ENCODE measurements at places on chromosomes 3 and 15.
A peak's percentile ranks its signal among the peaks of the same experiment; 100 is the strongest.

- DNase-seq, result no peak
Measured at GRCh38 chr15:94305133-94305532, 73.8 kb downstream of the MCTP2 start.

GRCh38 chr15:43908516-43909050, 81.8 kb downstream of the WDR76 start:
- no peak for DNase-seq

GRCh38 chr3:44363591-44363990, 25.0 kb downstream of the TCAIM start:
- DNase-seq, result no peak

GRCh38 chr15:69812861-69813261, 284.9 kb downstream of the TLE3 start:
- DNase-seq, result no peak

DNA sequence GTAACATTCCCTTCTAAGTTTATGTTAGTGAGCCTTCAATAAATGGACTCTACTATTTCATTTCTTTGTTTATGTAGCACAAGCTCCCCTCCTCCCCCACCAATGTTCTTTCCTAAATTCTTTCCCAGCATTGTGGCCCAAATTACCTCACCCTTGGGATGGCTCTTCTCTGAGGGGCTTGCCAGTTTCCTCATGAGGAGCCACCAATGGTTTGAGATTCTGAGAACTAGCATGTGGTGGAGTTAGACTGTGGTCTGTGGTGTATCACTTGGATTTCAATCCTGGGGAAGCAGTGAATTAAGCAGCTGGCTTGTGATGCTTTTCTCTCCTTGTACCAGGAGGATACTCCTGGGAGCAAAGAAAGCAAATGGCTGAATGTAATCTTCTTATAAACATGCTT, 50.0 kb upstream of the NPHP3 start:
- no peak for DNase-seq

- DNase-seq, result no peak
Measured at GRCh38 chr3:101458387-101458786, 54.6 kb downstream of the SENP7 start.

DNA sequence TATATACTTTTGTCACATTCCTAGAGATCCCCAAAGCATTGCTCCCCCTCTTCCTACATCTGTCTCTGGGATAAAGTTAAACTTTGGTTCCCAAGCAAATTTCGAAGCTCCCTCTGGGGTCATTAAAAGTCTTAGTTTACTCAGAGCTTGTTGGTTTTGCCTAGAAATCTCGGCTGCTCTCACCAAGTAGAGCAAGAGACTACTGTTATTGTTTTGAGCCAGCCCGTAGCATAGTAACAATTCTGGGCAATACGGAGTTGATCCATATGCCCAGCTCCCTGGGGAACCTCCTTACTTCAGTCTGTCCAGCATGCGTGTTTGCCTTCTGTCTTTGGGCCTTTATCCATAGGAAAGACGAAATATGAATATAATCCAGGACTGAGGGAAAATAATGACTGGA, 10.0 kb upstream of the P3H2 start:
- DNase-seq, result no peak

DNA sequence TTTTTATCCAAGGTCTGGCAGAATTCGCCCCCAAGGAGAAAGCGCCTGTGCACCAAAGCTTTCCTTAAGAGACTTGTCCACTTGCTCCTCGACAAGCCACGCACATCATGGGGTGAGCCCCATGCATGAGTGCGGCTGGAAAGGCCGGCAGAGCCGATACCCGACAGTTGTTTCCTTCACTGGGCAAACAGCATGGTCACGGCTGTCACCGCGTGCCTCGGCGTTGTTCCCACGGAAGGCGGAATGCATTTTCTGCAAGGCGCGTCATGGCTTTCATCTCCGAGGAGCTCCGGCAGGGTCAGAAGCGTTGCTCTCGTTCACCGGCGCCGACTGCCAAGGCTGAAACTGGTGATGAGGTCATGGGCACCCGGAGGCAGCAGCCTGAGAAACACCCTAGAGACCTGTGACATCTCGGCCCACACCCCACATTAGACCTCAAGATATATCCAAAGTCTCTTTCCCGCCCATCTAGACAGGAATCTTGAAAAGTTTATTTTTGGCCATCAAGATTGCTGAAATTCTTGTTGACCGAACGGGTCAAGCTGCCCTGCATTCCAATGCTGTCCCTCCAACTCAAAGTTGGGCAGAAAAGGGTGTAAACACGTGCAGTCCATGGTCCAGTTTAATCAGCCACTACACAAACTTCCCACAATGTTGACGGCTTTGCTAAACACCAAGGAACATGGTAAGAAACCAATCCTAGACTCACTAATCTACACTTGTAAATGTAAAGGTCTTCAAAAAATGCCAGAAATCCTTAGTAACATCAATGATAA, 604 bp upstream of the TJP1 start:
- DNase-seq, result peak; percentile 91

GRCh38 chr3:115518100-115518852, 105.0 kb upstream of the GAP43 start:
- peak; percentile 53 for DNase-seq

GRCh38 chr3:81953111-81953510, 191.7 kb upstream of the GBE1 start:
- DNase-seq, result no peak

DNA sequence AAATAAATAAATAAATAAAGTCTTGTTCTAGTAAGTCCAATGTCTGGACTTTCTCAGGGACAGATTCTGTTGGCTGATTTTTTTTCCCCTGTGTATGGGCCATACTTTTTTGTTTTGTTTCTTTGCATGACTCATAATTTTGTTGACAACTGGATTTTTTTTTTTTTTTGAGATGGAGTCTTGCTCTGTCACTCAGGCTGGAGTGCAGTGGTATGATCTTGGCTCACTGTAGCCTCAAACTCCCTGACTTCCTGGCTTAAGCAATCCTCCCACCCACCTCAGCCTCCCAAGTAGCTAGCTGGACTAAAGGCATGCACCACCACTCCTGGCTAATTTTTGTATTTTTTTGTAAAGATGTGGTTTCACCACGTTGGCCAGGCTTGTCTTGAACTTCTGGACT, 38.9 kb downstream of the TICRR start:
- no peak for DNase-seq

- DNase-seq, result no peak
Measured at GRCh38 chr3:52795298-52795900, 803 bp downstream of the ITIH3 start.

- no peak for DNase-seq
Measured at GRCh38 chr3:127097072-127097405, 95.9 kb upstream of the PRR23E start.

- DNase-seq, result no peak
Measured at GRCh38 chr15:74293021-74293810, 57.1 kb downstream of the CCDC33 start.

DNA sequence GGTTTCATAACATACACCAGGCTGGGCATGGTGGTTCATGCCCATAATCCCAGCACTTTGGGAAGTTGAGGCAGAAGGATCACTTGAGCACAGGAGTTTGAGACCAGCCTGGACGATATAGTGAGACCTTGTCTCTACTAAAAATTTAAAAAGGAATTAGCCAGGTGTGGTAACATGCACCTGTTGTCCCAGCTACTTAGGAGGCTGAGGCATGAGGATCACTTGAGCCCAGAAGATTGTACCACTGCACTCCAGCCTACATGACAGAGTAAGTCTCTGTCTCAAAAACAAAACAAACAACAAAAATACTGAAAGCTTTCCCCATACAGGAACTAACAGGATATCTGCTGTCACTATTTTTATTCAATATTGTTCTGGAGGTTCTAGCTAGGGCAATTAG, 20.9 kb downstream of the GREM1 start:
- DNase-seq, result peak; percentile 10

DNA sequence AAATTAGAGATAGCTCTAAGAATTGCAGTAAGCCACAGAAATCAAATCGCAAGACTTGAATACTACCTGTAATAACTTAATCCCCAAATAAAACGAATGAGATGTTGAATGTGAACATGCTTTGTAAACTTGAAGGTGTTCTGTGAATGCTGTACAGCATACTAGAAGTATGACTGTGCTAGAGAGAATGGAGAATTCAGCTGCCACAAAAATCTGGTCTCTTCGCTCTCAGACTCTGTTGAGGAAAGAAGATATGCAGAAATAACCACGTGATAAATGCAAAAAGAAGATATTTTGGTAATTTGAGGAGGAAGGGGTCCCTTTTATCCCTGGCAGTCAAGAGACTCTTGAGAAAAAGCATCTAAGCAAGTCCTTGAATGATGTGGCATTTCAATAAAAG, 37.3 kb downstream of the ZBTB38 start:
- peak; percentile 57 for DNase-seq

DNA sequence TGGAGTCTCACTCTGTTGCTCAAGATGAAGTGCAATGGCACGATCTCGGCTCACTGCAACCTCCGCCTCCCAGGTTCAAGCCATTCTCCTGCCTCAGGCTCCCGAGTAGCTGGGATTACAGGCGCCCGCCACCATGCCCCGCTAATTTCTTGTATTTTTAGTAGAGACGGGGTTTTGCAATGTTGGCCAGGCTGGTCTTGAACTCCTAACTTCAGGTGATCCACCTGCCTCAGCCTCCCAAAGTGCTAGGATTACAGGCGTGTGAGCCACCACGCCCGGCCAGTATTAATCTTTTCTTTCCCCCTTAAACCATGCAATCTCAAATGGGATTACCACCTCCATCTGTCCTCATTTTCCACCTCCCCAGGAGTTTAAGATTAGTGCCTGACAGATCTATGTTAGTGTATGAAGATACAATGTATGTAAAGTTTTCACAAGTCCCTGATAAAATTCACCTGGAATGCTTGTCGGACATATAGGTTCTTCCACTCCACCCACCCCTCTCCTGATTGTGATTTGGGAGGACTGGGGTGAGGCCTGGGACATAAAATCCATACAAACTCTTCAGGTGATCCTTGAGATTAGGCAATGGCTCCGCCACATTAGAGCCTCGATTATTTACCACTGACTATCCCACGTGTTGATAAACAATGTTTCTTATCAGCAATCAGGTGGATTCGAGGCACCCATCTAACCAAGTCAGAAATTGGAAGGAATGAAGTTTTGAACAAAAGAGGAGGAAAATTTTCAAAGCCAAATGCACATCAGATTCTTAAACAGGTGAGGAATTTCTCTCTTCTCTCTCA, 1.2 kb downstream of the PARL start:
- DNase-seq, result no peak

GRCh38 chr15:90205886-90206285, 4.8 kb downstream of the SEMA4B start:
- no peak for DNase-seq

GRCh38 chr3:115960799-115961198, 337.5 kb downstream of the GAP43 start:
- no peak for DNase-seq

- no peak for DNase-seq
Measured at GRCh38 chr15:91783008-91783407, 70.5 kb upstream of the SLCO3A1 start.

GRCh38 chr15:55250941-55251340, 38.7 kb downstream of the RAB27A start:
- DNase-seq, result no peak

DNA sequence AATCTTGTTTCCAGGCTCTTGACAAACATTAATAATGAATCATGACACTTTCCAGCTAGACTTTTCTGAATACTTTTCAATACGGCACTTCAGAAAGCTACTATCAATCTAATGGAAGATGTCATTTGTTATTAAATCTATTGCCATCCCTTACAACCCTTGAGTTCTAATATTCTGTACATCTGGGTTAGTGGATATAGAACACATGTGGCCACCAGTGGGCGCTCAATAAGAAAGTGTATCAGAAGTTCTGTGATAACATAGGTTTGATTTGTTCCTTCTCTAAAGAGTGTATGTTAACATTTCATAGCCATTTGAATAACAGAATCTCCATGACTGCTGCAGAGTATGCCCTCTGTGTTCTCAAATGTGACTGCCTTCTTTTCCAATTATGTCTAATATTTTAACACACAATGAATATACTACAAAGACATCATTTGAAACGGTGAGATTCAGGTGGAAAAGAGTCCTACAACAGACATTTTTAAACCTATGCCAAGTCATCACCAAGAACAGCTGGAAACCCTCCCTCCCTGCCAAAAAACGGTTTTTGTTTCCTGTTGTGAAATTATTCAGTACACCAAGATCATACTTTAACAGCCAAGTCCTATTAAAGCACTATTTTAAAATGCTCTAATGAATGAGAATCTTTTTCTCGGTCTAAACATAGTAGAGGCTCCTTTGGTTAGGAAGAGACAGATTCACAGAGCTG, 22.2 kb downstream of the ALDH1A2 start:
- DNase-seq, result peak; percentile 57

DNA sequence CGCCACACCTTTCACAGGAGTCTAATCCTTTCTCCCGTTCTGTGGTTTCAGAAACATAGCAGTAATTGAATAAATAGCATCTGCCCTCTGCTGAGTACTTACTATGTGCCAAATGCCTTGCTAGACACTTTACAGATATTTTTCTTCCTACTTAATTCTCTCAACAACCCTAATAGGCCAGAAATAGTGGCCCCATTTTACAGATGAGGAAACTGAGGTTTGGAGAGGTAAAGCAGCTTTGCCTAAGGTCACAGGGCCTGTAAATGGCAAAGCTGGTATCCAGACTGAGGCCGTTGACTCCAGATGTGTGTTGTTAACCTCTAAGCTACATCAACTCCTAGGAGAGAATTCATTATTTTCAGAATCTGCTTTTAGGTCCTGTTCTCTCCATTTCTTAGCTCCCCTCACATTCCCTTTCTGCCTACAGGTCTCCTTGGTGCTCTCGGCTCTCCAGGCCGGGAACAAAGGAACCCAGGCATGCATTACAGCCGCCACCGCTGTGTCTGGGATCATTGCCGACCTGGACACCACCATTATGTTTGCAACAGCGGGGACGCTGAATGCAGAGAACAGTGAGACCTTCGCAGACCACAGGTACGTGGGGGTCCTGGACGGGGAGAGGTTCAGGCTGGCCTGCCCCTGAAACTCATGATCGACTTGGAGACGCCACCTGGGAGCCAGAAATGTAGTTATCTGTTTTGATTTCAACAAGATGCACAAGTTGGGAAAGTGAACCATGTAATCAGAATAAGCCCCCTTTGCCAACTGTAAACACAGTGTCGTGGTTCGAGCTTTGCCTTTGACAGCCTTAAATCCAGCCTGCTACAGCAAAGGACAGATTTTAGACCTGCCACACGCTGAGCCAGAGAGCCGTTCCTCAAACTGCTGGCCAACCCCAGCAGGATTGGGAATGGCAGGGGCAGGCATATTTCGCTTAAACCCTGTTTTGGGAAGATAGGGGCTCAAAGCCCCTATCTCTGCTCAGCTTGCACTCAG, 246.5 kb upstream of the TPM1 start:
- DNase-seq, result no peak

- DNase-seq, result no peak
Measured at GRCh38 chr15:52218816-52219215, 27.6 kb upstream of the GNB5 start.

- peak; percentile 78 for DNase-seq
Measured at GRCh38 chr15:70096215-70097062, 1.3 kb downstream of the TLE3 start.

- DNase-seq, result no peak
Measured at GRCh38 chr3:177561365-177561764, 364.1 kb upstream of the TBL1XR1 start.

DNA sequence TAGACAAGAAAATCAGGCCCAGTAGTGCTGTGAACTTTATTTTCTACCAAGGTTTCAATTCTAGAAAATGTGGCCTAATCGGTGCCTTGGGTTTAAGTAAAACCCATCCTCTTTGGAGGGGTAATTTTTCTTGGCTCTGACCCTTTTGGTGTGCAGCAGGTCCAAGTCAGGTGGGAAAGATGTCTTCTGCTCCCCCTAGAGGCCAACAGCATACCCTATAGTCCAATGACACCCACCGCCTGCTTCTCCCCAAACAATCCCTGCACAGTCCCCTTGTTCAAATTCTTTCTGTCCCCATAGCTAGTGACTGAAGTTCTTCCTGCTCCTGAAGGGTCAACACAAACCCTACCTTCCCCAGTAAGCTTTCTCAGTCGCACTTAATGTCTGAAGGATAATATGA, 261.8 kb upstream of the GOLGA6L4 start:
- no peak for DNase-seq

Measured in ELR (cell line).